ENCODE measurements at places on chromosomes 6 and 20.

- no peak for DNase-seq
Measured at GRCh38 chr6:37025621-37026466, 20.4 kb downstream of the FGD2 start.

DNA sequence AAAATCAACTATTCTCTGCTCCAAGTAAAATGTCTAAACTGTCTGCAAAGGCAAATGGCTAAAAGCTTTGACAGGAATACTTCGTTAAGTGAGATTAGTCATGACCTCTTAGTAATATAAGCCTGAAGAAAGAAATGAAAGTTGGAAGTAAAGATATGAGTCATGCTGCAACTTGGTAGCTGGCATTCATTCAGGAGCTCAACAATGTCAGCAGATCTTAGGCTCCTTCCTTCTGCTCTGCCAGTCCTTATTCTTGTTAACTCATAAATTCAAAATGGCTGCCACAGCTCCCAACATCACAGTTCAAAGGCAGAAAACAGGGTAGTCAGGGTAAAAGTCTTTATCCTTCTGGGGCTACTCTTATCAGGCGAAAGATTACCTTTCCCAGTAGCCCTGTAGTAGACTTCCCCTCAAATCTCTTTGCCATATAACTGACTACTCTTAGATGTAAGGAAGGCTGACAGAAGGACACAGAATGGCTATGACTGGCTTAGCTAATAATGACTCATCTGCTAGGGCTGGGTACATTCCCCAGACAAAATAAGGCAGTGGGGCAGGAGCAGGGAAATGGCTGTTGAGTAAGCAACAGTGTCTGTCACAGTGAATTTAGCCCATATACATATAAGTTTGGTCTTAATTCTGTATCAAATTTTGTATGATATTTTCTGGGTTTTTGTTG is 24.4 kb upstream of the C6orf62 start:
- no peak for DNase-seq

DNA sequence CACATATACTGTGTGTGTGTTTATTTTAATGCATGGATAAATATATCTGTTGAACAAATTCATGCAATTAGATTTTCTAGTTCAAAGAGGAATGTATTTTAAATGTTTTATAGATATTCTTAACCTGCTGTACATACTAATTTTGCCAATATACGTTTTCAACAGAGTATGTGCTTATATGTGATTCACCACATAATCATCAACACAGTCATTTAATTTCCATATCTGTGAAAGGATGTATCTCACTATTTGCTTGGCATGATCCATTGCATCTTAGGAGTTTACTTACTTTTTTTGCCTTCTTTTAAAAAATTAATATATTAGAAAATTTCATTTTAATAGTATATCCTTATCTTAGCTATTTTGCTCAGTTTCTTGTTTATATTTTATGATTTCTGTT is 902.3 kb upstream of the CITED2 start:
- no peak for DNase-seq

- no peak for DNase-seq
Measured at GRCh38 chr6:143674483-143675381, 3.0 kb upstream of the PHACTR2 start.

GRCh38 chr6:13469693-13470092 is 17.7 kb downstream of the GFOD1 start:
- no peak for DNase-seq

DNA sequence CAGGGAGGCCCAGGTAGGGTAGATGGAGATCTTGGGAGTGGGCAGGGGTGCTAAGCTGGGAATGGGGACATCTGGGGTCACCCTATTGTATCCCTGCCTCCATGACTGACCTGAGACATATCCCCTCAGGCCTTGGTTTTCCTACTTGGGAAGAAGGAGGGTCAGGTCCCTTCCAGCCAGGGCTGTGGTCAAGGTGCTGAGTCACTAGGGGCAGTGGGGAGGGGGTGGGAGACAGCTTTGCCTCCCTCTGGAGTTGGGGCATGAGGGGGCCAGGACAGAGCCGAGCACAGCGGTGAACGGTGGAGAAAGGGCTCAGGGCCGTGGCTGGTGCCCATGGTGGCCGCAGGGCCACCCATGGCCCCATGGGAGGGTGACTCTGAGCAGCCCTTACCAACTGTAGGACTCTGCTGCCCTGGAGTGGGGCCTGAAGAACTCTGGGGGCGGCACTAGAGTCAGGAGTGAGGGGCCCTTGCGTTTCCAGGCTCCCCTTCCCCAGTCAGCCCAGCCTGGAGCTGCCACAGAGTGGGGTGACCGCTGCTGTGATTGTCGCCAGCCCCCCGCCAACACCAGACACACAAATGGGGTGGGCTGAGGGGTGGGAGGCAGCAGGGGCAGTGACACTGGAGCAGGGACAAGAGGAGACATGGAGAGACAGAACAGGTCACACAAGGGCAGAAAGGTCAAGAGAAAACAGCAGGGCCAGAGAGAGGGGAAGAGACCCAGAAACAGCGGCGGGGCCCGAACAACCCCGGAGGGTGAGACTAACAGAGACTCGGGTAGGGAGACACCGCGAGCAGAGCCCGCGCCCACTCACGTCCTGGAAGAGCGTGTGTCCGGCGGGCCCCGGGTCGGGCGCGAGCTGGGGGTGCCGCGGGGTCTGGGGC is 576 bp downstream of the NECAB3 start:
- no peak for DNase-seq

- DNase-seq: no peak
Measured at GRCh38 chr20:62675156-62675876, 33.0 kb downstream of the SLCO4A1 start.

GRCh38 chr6:20705741-20706140 is 171.5 kb downstream of the CDKAL1 start:
- DNase-seq: no peak

DNA sequence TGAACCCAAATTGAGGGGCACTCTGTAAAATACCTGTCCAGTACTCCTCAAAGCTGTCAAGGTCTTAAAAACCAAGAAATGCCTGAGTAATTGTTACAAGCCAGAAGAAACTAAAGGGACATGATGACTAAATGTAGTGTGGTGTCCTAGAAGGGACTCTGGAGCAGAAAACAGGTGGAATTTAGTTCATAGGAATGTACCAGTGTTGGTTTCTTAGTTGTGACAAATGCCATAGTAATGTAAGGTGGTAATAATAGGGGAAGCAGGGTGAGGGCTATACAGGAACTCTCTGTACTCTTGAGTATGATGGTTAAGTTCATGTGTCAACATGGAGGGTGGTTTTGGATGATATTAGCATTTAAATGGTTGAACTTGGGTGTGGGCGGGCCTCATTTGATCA is 92.3 kb downstream of the CNBD2 start:
- no peak for DNase-seq

- DNase-seq: peak; percentile 32
Measured at GRCh38 chr6:35240838-35241801, 18.4 kb upstream of the ZNF76 start.

- DNase-seq: no peak
Measured at GRCh38 chr6:155623450-155624178, 168.0 kb upstream of the NOX3 start.

DNA sequence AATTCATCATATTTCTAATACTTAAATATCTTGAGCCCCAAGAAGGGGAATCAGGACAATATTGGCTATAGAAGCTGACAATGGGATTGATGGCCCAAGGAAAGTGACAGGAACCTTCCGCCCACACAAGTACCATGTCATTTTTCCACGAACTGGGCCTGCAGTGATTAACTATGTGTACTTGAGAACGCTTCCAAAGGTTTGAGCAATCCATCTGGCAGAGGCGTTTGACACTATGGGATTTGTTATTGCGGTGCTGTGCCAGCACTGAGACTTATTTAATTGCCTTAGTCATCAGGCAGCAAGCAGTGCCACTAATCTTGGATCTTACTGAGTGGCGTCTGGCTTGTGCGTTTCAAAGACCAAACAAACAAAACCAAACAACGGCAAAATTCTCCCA is 135.6 kb upstream of the UST start:
- DNase-seq: no peak

DNA sequence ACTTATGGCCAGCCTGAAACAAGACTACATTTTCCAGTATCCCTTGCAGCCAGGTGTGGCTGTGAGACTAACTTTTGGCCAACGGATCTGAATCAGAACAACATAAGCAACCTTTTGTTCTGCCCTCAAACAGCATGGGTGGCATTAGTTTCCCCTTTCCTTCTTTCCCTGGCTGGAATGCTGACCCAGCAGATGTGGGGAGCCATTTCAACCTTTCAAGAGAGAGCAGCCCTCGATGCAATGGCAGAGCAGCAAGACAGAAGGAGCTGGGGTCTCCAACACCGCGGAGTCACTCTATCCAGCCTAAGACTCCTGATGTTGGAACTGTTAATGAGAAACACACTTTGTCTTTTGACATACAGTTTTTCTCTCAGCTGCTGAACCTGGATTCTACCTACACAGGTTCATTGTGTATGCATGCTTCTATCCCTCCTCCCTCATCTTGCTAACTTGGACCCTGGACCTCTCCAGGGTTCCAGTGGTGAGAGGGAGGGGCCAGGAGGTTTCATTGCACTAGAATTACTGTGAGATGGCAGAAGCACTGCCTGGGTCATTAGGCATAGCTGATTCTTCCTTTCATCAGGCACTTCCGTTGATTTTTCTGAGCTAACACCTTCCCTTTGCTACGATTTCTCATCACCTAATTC is 28.8 kb upstream of the DDR1 start:
- DNase-seq: no peak

- no peak for DNase-seq
Measured at GRCh38 chr6:170445487-170445886, 107.6 kb downstream of the PSMB1 start.

- no peak for DNase-seq
Measured at GRCh38 chr6:169939554-169940164, 188.2 kb downstream of the ERMARD start.

DNA sequence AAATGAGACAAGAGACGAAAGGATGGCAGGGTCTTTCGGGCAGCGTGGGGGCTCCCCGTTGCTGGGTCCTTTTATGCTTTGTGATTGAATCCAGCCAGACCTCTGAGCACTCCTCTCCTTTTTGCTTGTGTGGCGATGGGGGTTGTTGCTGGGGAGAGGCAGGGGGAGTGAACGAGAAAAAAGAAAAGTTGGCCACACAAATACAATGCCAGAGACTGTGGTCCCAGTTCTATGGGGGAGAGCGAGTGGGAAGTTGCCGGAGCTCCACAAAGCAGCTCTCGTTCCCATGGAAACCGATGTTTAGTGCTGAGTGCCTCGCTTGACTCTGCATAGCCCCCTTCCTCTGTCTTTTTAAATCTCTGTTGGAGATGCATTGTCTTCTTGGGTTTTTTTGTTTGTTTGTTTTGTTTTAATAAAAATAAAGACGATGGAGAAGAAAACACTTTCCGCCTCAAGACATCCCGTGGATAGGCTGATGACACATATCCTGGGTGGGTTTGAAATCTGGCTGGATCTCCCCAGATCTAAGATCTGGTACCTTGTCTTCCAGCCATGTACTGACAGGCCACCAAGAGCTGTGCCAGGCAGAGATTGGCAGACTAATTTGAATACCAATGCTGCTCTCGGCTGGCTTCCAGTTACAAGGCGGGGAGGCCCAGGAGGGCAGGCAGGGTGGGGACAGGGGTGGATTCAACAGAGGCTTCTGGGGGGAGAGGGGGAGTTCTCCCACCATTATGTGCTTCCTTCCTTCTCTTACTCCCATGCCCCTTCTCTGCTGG is 529.3 kb downstream of the QKI start:
- no peak for DNase-seq

DNA sequence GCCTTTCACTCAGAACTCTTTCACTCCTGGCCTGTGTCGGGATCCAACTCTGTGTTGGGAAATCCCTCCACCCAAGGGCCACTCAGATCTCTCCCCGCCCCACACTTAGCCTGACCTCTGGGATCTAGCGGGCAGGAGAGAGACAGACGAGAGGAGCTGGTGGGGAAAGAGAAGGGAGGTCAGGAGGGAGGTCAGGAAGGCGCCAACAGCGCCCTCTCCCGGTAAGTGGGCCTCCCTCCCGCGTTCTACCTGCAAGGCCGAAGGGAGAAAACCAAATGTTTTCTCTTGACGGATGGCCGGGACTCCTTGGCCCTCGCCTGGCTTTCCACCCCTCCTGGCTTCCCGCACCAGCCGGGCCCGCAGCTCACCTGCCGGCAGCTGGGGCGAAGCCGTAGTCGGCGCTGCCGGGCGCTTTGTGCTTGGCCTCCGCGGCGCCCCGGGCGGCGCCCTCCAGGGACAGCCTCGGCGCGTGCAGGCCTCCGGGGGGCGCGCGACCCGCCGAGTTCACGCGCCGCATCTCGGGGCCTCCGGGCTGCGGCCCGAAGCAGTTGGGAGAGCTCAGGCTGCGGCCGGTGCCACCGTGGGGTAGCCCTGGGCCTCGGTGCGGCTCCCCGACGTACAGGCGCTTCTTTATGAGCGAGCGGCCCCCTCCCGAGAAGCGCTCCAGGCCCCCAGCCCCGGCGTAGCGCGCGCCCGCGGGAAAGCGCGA is 38.2 kb downstream of the C6orf132 start:
- peak; percentile 69 for DNase-seq

DNA sequence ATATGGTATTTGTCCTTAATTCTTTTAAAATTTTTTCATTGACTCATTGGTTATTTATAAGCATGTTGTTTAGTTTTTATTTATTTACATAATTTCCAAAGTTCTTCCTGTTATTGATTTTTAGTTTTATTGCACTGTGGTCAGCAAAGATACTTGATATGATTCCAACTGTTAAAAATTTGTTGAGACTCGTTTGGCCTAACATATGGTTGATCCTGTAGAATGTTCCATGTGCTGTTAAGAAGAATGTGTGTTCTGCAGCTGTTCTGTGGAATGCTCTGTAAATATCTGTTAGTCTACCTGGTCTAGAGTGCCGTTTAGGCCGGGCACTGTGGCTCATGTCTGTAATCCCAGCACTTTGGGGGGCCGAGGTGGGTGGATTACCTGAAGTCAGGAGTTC is 197.7 kb downstream of the CD109 start:
- DNase-seq: no peak

DNA sequence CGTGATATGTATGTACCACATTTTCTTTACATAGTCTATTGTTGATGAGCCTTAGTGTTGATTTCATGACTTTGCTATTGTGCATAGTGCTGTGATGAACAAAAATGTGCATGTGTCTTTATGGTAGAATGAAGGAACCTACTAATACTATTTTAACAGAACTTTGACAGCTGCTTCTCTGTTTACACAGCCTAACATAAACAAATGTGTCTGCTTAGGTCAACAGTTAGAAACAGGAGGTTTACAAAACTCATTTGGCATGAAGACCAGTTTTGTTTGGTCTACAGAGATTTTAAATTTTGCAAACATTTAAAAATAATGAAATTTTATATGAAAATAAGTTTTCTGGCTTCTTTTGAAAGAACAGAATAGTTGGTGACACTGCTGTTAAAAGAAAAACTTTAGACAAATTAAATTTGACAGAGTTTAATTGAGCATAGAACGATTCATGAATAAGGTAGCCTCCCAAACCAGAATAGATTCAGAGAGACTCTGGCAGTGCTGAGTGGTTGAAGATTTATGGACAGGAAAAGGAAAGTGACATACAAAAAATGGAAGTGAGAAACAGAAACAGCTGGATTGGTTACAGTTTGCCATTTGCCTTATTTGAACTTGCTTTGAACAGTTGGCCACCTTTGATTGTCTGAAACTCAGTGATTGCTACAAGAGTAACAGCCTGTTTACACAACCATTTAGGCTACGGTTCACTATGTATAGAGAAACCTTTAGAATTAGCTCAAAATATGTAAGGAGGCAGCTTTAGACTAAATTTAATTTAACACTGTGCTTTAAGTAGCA is 715.8 kb upstream of the HS3ST5 start:
- DNase-seq: no peak

All from stimulated activated CD4-positive, alpha-beta T cell treated with anti-CD3 and anti-CD28 coated beads, TNF-alpha, amount 100 ng/mL, for 1 hour (primary cell).